Endodermal cell (in vitro differentiated cells): ENCODE measurements at places on chromosomes 16 and 17.

DNA sequence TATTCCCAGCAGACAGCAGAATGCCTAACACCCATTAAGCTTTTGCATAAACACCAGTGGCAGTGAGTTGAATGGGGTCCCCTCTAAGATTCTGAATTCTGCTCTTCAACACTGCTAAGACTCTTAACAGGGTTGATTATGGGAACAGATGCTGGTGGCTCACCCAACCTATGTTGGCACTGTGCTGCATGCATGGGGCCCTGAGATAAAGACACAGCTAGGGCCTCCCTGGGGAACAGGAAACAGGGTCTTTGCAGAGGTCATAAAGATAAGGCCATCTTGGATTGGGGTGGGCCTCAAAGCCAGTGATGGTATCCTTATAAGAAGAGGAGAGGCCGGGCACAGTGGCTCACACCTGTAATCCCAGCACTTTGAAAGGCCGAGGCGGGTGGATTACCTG lies 190.8 kb downstream of the SLC39A11 start:
- DNase-seq = no peak

DNA sequence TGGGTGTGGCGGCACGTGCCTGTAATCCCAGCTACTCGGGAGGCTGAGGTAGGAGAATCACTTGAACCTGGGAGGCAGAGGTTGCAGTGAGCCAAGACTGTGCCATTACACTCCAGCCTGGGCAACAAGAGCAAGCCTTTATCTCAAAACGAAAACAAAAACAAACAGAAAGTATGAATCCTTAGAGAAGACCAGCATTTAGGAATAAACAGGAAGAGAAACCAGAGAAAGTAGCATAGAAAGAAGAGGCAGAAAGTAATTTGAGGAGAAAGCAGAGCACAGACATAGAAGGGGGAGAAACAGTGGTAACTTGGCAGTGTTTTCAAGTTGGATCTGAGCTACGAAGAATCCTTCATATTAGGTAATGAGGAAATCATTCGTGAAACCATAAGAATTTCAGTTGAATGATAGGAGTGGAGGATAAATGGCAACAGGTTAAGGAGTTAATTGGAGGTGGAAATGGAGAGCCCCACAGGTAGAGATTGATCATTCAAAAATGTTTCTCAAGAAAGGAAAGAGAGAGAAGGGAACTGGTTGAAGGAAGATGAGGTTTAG lies 9.7 kb upstream of the CCL2 start:
- DNase-seq = no peak

DNA sequence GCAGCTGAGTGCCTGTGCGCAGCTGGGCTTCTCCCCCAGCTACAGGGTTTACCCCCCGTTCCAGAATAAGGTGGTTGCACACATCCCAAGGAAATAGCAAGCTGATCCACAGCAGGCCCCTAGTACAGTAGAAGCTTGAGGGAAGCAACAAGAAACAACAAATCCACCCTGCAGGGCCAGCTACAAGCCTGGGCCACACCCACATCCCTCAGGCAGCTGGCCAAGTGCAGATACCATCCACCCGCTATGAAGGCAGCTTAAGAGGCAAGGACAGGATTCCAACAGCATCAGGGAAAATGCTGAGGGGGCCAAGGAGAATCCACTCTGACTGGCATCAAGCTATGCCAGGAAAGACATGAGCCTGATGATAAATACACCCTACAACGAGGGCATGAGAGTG lies 66.9 kb upstream of the RCVRN start:
- DNase-seq = peak; percentile 67

GRCh38 chr17:38571833-38572668 lies 33.7 kb downstream of the SRCIN1 start:
- DNase-seq = peak; percentile 75

DNA sequence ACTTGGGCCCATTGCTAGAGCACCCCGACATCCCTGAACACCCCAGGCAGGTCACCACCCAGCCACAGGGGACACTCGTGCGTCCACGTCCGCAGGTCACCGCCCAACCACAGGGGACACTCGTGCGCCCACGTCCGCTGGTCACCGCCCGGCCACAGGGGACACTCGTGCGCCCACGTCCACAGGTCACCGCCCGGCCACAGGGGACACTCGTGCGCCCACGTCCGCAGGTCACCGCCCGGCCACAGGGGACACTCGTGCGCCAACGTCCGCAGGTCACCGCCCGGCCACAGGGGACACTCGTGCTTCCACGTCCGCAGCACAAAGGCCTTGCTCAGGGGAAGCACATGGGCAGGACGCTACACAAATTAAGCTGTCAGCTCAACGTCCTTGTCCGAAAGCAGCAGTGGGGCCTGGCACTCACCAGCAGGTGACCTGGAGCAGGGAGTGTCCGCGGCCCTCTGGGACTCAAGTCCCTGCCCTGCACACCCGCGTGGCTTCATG lies 17.7 kb downstream of the GALNS start:
- DNase-seq = no peak

GRCh38 chr17:41648411-41649195 lies 24.2 kb upstream of the KRT17 start:
- DNase-seq = peak; percentile 98

- DNase-seq = no peak
These were observed 63.6 kb downstream of the SCNN1B start for GRCh38 chr16:23365602-23366240.

GRCh38 chr16:69188716-69189115 lies 1.8 kb downstream of the SNTB2 start:
- DNase-seq = no peak

DNA sequence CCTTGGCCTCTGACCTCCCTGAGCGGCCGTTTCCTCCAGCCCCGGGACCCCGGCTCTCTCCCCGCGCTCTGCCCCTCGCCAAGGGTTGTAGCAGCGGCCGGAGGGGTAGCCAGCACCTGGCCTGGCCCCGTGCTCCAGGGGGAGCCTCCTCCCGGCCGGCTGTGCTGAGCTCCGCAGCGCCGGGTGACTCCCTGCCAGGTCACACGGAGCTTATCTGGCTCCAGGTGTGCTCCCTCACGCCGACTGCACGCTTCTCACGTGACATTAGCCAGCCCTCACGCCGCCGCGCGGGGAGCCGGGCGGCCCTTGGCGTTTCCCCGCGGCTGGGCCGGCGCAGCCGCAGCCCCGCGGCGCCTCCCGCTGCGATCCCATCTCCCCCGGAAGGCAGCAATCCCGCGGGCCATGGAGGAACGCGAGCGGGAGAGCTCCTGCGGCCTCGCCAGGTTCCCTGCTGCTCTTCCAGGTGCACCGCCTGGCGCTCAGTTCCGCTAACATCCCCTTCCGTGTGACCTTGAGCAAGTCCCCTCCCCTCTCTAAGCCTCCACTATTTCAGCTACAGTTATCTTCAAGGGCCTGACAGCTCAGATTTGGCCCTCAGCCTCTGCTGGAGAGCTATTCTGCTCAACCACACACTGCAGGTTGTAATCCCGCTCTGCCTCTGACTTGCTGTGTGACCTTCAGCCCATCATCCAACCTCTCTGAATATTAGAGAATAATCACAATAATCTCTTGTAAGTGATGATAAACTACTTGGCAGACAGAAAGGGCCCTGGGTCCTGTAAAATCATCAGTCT lies 3.4 kb downstream of the MYO18A start:
- peak; percentile 91 for DNase-seq

GRCh38 chr17:3613124-3613523 lies 3.9 kb upstream of the TRPV1 start:
- no peak for DNase-seq

DNA sequence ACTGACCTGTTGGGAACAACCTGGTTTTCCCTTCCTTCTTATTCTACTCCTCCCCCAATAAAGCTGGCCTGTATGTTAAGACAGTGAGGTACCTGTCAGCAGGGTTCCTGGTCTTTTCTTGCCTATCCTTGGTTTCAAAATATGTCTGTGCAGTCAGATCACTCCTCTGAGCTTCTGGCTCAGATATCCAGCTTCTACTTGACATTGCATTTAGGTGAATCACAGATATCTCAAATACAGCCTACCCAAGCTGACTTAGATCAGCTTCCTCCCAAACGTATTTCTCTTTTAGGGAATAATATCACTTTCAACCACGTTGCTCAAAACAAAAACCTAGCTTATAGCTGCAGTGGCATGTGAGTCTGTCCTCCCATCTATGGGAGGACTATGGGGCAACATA lies 48.7 kb downstream of the TEX14 start:
- no peak for DNase-seq

DNA sequence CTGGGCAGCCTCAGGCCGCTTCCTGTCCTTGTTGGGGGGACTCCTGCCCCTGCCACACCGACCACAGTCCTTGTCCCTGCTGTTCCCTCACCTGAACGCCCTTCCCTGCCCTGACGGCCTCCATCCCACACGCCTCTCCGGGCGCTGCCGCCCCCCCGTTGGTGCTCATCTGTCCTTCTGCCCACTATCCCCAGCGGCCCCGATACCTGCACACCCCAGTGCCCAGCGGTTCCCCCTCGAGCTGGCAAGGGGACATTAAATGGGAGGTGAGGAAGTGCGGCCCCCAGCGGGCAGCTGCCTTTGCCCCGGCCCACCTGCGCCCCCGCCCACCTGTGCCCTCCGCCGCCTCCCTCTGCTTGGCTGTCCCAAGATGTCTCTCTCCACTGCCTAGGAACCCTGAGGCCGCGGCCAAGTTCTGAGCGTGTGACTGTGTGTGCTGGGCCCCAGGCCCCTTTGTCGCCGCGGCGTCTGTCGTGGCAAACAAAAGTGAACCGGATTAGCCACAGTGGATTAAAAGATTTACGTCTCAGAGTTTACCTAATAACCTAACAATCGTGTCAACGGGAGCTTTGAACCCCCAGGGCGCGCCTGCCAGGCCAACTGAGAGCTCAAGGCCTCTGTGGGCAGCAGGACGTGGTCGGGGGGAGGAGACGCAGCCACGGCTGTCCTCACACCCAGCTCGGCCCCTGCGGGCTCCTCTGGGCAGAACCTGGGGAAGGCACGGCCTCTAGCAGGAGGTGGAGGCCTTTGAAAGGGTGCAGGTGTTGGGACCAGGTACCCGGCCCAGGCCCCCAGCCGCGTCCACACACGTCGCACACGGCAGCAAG lies 7.6 kb upstream of the AXIN1 start:
- DNase-seq = no peak

- DNase-seq = peak; percentile 32
These were observed 18.0 kb downstream of the HS3ST3B1 start for GRCh38 chr17:14318918-14319205.
